ENCODE measurements at places on chromosomes 2 and 18.

GRCh38 chr18:38941711-38942561 is 1376.3 kb upstream of the CELF4 start:
- DNase-seq = no peak

DNA sequence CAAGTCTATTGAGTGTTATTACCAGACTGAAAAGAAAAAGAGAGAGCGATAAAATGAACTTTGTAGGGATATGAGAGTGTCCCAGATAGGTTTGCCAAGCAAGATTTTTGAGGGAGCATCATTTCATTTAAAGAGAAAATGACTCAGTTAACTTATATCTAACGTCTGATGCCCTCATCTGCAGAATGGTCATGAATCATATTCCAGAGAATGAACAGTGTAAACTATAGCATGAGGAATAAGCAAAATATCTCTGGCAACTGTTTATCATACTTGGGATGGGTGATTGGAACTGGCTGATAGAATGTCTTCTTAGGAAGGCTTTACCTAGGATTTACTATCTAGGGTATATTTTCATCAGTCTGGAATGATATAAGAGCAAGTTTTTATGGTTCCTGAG is 289.4 kb downstream of the CMPK2 start:
- no peak for DNase-seq

DNA sequence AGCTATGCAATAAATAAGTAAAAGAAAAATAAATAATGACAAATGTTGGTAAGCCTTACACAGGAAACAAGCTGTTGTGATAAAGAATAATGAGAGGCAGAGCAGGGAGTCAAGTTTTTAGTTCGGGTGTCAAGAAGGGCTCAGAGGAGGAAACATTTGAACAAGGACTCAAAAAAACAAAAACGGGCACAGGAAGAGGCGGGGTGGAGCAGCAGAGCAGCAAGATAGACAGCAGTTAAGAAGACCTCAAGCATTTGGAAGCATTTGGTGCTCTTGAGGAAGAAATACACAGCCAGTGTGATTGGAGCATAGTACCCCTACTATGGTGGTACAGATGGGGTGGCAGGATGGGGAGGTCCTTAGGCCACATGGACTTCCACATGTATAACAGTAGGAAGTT is 2.8 kb downstream of the TMEM169 start:
- DNase-seq = no peak

GRCh38 chr2:98508709-98509066 is 64.0 kb downstream of the INPP4A start:
- no peak for DNase-seq

GRCh38 chr2:108575132-108575966 is 41.1 kb downstream of the LIMS1 start:
- DNase-seq = no peak

DNA sequence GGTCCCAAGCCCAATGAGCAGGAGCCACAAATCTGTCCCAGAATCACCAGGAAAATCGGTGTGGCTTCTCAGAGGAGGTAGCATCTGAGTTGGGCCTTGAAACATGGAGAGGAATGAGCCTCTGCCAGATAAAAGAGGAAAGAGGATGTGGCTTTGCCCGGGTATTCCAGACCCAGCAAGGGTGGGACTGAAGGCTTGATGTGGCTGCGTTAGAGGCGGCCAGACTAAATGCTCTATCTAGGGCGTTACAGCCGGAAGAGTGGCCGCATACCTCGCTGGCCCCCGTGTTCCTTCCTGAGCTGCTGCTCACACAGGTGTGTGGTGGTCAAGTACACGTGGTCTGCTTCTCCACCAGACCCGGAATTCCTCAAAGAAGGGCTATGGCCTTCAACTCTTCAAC is 33.9 kb upstream of the POMC start:
- no peak for DNase-seq

- no peak for DNase-seq
Observed at GRCh38 chr2:185978634-185979407, 240.2 kb downstream of the FSIP2 start.

DNA sequence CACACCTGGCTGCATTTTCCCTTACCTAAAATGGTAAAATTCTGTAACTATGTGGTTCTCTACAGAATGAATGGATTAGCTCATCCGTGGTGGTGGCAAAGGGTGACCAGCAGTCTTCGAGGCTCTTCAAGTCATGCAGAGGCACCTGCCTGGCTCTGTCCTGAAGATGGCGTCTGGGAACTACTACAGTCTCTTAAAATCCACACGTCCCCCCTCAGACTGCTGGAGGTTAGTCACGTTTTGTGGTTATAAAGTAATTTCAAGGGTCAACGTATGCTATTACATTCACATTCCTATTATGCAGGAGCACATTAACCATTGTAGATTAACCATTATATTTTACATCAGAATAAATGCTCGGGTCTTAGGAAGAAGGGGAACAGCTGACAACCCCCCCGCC is 616.7 kb downstream of the GALR1 start:
- DNase-seq = no peak

- no peak for DNase-seq
Observed at GRCh38 chr2:60070736-60071489, 482.5 kb downstream of the BCL11A start.

DNA sequence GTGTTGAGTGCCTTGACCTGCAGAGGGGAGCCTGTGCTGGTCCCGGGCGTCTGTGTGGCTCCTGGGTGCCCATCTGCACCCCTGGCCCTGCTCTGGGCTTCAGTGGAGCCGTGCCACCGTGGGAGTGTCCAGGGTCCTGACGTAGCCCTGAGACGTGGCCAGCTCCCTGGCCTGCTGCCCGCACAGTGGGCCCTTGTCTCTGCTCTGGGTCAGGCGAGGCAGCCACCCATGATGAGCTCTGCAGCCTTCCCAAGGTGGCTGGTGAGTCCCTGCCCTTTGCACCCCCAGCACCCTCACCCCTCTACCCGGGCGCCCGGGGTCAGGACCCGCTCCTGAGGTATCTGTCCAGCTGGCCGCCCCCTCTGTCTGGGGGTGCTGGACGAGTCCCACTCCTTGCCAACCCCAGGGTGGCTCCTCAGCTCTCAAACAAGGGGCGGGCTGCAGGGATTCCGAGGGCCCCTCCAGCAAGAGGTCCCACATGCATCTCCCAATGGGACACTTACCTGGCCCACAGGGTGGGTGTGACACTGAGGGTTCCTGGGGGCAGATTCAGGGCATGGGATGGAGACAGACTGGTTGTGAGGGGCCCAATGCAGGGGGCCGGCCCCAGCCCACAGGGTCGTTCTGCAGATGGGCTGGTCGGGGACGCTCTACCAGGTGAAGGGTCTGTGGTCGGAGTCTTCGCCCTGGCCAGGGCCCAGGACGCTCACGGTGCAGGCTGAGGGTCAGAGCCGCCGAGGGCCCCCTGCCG is 2.4 kb downstream of the NEU4 start:
- DNase-seq = no peak

- DNase-seq = no peak
Observed at GRCh38 chr2:176830362-176830761, 382.2 kb upstream of the HNRNPA3 start.

- no peak for DNase-seq
Observed at GRCh38 chr2:230930928-230931555, 6.0 kb upstream of the GPR55 start.

- DNase-seq = no peak
Observed at GRCh38 chr2:105744091-105744908, 412 bp upstream of the NCK2 start.

GRCh38 chr2:10405448-10405847 is 42.7 kb downstream of the ODC1 start:
- DNase-seq = no peak

DNA sequence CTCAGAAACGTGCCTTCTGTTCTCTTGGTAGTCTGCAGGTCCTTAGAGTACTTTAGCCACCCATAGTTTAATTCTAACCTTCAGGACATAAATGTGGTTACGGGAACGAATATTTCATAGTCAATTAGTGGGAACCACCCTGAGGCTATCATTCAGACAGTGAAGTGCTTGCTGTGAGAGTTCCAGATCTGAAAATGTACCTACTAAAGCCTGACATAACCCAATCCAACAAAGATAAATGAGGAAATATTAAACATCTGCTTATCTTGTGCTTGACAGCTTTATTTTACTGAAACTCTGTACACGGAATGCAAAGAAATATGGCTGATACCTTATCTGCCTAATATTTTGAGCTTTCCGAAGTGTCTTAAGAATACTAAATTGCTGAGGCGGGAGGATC is 43.0 kb downstream of the RAB27B start:
- DNase-seq = no peak

- no peak for DNase-seq
Observed at GRCh38 chr2:10345126-10345525, 42.4 kb downstream of the HPCAL1 start.

DNA sequence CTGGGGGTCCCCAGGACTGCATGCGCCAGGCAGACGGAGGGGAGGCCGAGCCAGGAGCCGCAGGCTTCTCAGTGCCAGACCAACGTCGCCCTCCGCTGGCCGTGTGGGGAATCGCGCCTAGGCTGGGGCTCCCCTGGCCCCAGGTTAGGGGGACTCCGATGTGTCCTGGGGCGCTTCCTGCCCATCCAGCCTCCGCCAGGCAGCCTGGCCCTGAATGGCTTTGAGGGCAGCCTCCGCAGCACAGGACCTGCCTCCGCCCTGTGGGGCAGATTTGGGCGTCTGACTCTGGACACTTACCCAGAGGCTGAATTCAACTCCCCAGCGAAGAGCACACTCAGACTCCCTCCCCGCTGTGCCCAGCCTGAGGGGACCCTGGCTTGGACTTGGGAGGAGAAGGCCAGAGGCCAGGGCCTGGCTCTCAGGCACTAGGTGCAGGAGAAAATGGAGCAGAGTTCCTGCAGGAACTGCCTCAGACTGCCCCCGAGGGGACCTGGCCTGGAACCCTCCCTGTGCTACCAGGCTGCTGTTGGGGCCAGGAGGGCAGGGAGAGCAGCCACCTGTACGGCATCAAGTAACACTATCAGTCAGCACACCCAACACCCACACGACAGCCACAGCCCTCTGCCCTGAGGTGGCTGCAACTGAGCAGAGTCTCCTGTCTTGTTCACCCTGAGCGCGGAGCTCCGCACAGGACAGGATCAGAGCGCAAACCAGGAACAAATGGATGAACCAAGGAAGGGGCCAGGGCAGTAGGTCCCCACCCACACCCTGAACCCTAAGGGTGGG is 597 bp upstream of the TEKT4 start:
- DNase-seq = no peak

GRCh38 chr2:9739531-9739964 is 103.7 kb upstream of the TAF1B start:
- no peak for DNase-seq

DNA sequence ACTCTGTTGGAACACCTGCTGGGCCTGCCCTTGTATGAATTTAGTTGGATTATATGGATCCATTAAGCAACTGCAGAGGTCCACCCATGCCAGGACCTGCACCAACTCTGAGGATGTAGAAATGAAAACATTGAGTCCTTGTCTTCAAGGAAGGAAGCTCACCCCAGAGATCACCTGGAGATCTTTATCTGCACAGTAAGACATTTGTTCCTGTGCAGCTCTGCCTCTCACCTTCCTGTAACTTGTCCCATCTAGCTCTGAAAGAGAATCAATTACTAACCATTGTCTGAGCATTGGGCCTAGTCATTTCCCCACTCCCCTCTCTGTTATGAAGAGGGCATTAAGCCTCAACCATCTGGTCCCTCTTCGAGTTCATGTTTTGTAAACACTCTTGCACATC is 105.2 kb upstream of the YWHAQ start:
- no peak for DNase-seq

DNA sequence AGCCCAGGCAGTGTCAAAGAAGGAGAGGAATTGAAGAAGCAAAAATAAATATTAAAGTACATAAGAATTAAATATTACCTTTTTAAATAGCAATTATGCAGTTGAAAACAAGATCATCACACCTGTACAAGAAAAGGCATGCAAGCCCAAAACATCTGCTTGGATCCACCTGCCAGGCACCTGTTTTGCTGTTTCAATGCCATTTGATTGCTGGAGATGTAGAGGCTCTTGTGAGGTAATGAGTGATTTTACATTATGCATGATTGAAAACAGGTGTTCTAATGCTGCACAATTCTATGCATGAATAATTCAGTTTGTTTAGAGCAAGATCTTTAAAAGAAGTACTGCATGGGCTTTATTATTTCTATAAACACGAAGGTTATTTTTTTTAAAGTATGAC is 700.6 kb upstream of the ZEB2 start:
- peak; percentile 52 for DNase-seq

DNA sequence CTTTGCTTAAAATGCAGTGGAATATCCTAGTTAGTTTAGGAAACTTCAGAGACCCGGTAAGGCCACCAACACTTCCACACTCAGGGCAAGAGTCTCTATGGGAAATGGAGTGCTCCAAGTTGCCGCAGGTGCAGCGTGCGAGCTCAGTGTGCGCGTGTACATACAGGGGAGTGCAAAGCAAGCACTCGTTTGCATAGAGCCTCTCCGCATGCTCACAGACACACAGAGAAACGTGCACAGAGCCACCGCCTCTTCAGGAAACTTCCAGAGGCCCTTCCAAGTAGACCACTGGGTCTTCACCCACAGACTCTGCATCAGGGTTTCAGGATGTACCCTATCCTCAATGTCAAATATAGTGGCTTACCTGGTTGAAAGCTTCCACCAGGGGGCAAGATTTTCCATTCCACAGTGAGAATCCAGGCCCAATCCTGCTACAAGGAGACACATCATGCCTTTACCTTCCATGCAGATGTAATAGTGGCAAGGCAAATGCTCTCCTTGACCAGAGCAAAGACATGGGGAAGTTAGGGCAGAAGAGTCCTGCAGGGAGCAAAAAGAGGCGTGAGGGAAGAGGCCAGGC is 513.0 kb upstream of the MYT1L start:
- DNase-seq = no peak

DNA sequence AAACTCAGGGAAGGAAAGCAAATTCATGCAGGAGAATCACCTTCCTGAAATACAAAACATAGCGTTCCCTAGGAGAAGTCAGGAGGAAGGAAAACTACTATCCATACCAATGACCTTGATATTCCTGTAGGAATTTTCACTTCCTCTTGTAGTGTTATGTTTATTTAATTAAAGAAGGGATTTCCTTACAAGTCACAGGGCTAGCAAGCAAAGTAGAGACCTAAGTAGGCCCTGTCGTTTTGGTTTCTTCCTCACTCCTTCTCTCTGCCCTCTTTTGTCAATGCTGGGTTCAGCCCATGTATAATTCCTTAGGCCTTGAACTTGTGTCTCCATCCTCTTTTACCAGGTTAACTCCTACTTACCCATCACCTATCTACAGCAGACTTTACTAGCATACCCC is 435.2 kb upstream of the LRATD1 start:
- no peak for DNase-seq

DNA sequence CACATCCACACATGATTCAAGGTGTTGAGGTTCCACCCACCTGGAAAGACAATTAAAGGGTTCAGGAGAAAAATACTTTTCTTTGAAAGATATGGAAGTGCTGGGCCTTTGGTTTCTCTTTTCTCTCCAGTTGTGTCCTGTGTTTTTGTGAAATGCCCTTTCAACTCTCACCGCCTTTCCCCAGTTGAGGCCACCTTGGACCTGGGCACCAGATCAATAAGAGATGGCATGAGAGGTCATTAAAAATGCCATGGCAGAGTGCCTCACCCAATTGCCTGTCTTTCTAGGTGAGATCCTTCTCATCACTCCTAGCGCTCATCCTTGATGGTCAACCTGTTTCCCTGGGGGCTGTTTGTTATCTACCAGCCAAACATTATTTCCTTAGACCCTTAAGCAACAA is 453.9 kb downstream of the TSN start:
- DNase-seq = no peak
